ENCODE measurements at places on chromosomes 7 and 10. TPM values are rescaled to one million over a fixed set of nuclear protein-coding genes. Genes with fewer than 3 reads are reported as not detected.

LRRC18 gene
- total RNA-seq: not detected

HOGA1 gene
- total RNA-seq: under 0.01 TPM

TMUB1 gene
- total RNA-seq: 51.6 TPM

ASZ1 gene
- not detected for total RNA-seq

RELN gene
- 0.29 TPM for total RNA-seq

KMT2C gene
- total RNA-seq: 6.1 TPM

C10orf105 gene
- not detected for total RNA-seq

PNLIPRP3 gene
- total RNA-seq: not detected

MAP3K8 gene
- total RNA-seq: 25.7 TPM

WDR86 gene
- 17.6 TPM for total RNA-seq

CADPS2 gene
- 20.8 TPM for total RNA-seq

NKX2-3 gene
- not detected for total RNA-seq

ZNF273 gene
- total RNA-seq: 1.9 TPM

CALHM2 gene
- total RNA-seq: 52.5 TPM

FRAT1 gene
- total RNA-seq: 1.9 TPM

GSAP gene
- 10.4 TPM for total RNA-seq

SPDYE16 gene
- total RNA-seq: not detected

INSYN2A gene
- total RNA-seq: under 0.01 TPM

RBP3 gene
- under 0.01 TPM for total RNA-seq

AGAP4 gene
- 5.5 TPM for total RNA-seq

PSMG3 gene
- 54.9 TPM for total RNA-seq

CHAT gene
- not detected for total RNA-seq

GFRA1 gene
- total RNA-seq: 0.18 TPM

RTKN2 gene
- 0.71 TPM for total RNA-seq

LRRC61 gene
- total RNA-seq: 1.7 TPM

UPK3B gene
- not detected for total RNA-seq

SLC18A3 gene
- total RNA-seq: not detected

SOSTDC1 gene
- total RNA-seq: 0.29 TPM

AGR3 gene
- not detected for total RNA-seq

ATRNL1 gene
- under 0.01 TPM for total RNA-seq

FAM131B gene
- 1.2 TPM for total RNA-seq

PTF1A gene
- not detected for total RNA-seq

KCNH2 gene
- 8.7 TPM for total RNA-seq

FAM25C gene
- total RNA-seq: not detected

SAP25 gene
- total RNA-seq: not detected

FAM204A gene
- total RNA-seq: 44.5 TPM

TRIL gene
- total RNA-seq: under 0.01 TPM

ATP6V0A4 gene
- total RNA-seq: not detected

ACTL6B gene
- not detected for total RNA-seq

CAMK2B gene
- not detected for total RNA-seq

BHLHA15 gene
- total RNA-seq: not detected

LRRN3 gene
- 4.1 TPM for total RNA-seq

PNLIP gene
- total RNA-seq: not detected

TAF5 gene
- total RNA-seq: 2.9 TPM

MUC3A gene
- total RNA-seq: not detected

ARF5 gene
- total RNA-seq: 280 TPM

BICC1 gene
- total RNA-seq: 13.5 TPM

RGR gene
- not detected for total RNA-seq

TDRD1 gene
- not detected for total RNA-seq

ZNF107 gene
- total RNA-seq: 0.86 TPM

ITPRID1 gene
- not detected for total RNA-seq

TRIM50 gene
- not detected for total RNA-seq

ZC3HAV1L gene
- total RNA-seq: 9.2 TPM

TSC22D4 gene
- total RNA-seq: 55.9 TPM

Measured in myometrial cell (primary cell).